ENCODE measurements at places on chromosomes 2 and 18.

GRCh38 chr2:162092008-162092390 is 18.0 kb upstream of the DPP4 start:
- no peak for DNase-seq

DNA sequence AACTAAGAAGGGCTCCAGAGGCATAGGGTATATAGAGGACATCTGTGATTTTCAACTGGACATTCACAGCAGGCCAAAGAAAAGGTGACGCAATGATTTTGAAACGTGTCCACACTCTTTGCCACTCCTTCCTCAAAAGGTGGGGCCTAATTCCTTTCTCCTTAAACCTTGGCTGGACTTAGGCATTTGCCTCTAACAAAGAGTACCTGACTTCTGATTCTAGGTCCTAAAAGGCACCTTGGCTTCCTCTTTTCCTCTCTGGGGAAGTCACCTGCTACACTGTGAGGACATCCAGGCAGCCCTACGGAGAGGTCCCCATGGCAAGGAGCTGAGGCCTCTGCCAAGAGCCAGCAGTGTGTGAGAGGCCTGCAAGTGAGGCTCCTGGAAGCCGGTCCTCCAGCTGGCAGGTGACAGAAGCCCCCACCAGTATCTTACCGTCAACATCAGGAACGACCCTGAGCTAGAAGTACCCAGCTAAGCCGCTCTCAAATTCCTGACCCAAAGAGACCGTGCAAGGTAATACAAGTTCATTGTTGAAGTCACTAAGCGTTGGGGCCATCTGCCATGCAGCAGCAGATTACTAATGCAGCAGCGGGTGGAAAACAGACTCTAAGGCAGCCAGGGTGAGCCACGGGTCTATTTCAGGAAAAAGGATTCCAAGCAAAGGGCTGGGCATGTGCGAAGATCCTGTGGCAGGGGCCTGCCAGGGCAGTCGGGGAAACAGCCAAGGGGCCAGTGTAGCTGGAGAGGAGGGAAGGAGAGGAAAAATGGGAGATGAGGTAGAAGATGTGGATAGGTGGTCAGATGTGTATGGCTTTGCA is 7.4 kb upstream of the HES6 start:
- DNase-seq: no peak

- DNase-seq: no peak
These were observed 99.6 kb upstream of the LHCGR start for GRCh38 chr2:48855142-48855541.

GRCh38 chr18:63261029-63261428 is 58.5 kb downstream of the BCL2 start:
- no peak for DNase-seq
